Foreskin fibroblast (primary cell): ENCODE measurements at places on chromosomes 7 and 10.

- no peak for DNase-seq
These were observed 197.9 kb downstream of the MBL2 start for GRCh38 chr10:52574697-52575096.

DNA sequence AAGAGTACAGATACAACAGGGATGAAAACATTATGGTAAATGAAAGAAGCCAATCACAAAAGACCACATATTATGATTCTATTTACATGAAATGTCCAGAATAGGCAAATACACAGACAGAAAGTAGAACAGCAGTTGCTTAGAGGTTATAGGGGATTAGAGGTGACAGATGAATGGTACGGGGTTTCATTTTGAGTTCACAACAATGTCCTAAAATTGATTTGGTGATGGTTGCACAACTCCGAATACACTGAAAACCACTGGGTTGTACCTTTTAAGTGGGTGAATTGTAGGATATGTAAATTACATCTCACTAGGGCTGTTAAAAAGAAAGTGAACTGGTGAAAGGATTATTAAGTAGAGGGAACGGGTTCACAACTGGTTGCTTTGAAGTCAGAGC is 76.3 kb upstream of the MRLN start:
- DNase-seq = no peak

- peak; percentile 58 for DNase-seq
These were observed 121.6 kb upstream of the KAT6B start for GRCh38 chr10:74704629-74705357.

GRCh38 chr7:28015169-28015568 is 165.4 kb downstream of the JAZF1 start:
- no peak for DNase-seq

DNA sequence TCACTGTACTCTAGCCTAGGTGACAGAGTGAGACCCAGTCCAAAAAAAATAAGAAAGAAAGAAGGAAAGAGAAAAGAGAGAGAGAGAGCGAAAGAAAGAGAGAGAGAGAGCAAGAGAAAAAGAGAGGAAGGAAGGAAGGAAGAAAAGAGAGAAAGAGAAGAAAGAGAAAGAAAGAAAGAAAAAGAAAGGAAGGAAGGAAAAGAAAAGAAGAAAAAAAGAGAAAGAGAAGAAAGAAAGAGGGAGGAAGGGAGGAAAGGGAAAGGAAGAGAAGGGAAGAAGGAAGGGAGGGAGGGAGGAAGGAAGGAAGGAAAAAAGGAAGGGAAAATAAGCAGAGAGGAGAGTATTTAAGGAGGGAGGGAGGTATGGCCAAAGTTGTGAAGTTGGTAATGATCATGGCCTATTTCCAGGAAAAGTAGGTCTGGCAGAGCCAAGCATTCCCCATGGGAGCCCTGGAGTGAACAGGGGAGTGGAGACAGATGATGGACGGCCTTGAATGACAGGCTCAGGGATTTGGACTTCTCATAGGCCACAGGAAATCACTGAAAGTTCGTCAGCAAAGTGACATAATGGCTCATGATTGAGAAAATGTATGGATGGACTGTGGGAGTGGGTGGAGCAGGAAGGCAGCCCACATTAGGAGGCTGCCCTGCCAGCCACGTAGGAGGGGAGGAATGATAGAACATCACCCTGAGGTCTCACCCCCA is 44.8 kb upstream of the CUX1 start:
- no peak for DNase-seq

DNA sequence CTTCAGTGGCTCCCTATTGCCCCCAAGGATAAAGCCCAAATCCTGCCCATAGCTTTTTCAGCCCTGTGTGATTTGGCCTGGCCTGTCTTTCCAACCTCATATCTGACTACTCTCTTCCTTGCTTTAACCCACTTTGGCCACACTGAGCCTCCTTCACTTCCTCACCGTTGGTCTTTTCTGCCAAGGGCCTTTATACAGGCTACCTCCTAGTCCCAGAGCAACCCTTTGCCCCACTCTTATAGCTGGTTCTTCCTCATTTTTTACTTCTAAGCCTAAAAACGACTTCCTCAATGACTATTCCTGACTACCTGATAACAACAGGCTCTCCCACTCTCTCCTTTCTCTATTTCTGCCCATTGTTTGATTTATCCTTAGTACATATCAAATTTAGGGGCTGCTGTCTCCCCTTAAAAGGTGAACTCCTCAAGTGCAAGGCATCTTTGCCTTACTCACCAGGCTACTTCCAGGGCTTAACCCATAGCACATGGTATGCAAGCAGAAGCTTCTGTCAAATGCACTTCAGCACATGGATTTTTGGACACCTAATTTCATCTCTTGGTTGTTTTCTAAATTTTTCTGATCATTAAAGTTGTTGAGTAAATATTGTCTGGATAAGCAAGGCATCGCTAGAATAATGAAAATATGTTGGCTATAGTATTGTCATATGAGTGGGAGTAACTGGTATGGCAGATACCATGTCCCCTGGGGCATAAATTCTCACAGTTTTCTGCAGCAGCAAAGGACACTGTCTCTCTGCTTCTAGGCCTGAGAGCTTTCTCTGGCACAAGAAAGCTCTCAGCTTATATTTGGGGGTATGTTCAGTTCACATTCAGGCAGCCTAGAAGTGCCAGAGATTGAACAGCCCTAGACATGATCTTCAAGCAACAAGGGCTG is 201.5 kb upstream of the GPR26 start:
- DNase-seq = no peak

GRCh38 chr7:42494199-42494710 is 257.2 kb upstream of the GLI3 start:
- no peak for DNase-seq

- DNase-seq = no peak
These were observed 435.2 kb upstream of the AUTS2 start for GRCh38 chr7:69162931-69163670.

DNA sequence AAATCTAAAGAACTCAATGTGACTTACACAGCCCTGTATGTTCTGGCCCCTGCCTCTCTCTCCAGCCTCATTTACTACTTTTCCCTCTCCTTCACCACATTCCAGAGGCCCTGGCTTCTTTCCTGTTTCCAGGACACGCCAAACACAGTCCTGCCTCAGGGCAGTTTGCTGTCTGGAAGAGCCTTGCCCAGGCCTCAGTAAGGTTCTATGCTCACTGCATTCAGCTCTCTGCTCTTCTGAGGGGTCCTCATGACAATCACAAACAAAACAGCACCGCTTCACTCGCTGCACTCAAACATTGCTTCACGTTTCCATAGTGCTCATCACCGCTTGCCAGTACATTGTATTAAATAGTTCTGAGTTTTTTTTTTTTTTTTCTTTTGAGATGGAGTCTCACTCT is 35.1 kb upstream of the GARS1 start:
- no peak for DNase-seq

GRCh38 chr7:98294798-98295382 is 13.4 kb downstream of the BRI3 start:
- DNase-seq = peak; percentile 85

GRCh38 chr7:24054236-24054635 is 229.8 kb upstream of the NPY start:
- no peak for DNase-seq

DNA sequence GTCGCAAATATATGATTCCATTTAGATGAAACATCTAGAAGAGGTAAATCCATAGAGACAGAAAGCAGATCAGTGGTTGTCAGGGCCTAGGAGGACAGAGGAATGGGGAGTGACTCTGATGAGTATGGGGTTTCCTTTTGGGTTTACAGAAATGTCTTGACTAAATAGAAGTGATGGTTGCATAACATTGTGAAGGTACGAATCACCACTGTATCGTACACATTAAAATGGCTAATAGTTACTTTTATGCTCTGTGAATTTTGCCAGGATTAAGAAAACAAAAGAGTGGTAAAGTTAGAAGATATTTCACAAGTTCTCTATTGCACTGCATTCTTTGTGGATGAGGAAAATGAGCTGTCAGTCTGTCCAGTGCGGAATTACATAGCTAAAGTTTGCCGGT is 407.4 kb downstream of the KCNMA1 start:
- peak; percentile 60 for DNase-seq

- no peak for DNase-seq
These were observed 200.0 kb upstream of the BMPER start for GRCh38 chr7:33705333-33705833.

DNA sequence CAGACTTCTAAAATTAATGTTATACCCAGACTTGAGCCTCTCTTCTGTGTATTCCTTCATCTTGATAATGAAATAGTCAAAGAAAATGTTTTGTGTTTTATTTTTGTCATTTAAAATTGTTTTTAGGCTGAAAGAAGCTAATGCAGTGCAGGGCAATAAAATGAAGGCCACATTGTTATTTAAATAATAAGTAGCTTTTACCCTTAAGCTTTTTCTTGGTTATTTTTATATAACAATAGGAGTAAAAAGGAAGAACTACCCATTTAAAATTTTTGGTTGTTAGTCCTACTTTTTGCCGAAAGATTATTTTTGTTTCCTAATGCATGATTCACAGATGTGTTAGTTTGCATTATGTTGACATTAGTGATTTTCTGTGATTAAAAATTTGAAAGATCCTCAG is 181.0 kb upstream of the MEOX2 start:
- no peak for DNase-seq

- no peak for DNase-seq
These were observed 21.0 kb upstream of the PTPN12 start for GRCh38 chr7:77516085-77516484.

DNA sequence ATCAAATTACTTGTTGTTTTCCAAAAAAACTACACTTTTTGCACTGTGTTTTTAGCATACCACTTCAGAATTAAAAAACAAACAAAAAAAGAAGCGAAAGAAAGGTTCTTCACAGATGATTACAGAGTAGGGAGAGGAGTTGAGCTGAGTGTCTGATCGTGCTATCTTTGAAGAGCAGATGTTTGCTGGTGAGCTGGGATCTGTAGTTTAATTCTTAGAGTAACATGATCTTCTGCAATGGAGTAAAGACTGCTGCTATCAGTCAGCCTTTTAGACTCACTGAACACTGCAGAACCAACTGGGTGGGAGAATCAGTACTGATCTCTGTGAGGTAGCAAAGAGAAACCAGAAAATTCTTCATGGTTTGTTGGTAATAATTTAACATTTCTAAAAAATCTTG is 1197.8 kb upstream of the SORCS1 start:
- no peak for DNase-seq

DNA sequence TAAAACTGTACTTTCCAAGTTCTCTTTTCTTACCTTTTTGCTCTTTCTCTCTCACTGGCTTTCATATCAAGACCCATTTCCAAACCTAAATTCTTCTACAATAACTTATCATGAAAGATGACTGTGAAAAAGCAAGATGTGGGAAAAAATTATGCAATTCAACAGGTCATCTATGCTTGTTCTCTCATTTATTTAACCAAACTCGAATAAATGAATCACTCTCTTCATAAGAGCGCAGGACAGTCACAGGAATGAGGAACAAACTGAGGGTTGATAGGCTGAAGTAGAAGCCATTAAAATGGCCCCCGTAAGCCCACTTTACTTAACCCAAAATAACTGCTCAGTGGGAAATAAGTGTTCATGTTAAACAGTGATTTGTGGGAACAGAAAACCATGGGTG is 1289.7 kb upstream of the SORCS1 start:
- no peak for DNase-seq

GRCh38 chr10:95503001-95503400 is 58.2 kb downstream of the SORBS1 start:
- DNase-seq = no peak

DNA sequence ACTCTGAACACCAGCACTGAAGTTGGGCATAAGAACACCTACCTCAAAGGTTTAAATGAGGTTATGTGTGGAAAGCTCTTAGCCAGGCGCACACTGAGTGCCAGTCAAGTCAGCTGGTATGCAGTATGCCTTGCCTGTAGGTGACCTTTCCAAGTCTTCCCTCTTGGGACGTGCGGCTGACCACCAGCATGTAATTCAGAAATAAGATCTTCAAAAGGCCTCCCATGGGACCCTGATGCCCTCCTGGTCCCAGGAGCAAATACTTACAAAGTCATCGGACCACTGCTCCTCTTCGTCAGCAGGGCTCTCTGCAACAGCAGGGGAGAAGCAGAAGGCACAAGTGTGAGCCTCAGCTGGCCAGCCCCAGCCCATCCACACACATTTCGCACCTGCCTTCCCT is 40.8 kb downstream of the BLNK start:
- DNase-seq = no peak

- DNase-seq = no peak
These were observed 259.4 kb downstream of the CCSER2 start for GRCh38 chr10:84587789-84588188.

DNA sequence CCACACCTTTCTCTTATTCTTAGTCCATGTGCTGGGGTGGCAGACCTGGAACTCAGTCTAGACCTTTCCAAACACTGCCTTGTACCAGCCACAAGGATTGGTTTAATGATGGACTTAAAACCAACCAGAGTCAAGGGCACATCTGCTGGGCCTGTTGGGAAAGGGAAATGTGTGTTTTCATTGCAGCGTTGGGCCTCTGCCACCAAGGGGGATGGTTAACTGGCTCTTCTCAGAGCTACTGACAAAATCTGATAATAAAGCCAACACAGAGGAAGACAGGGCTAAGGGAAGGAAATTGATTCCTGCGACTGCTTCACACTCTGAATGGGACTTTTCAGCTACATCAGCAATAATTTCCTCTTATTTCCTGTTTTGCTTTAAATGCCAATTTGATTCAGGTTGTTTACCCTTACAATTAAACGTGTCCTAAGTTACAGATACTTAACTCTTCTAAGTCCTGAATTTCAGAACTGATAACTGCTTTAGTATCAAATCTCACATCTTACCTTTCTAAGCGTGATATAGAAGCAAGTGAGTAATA is 68.4 kb upstream of the MALRD1 start:
- DNase-seq = no peak

GRCh38 chr7:69635555-69636185 is 37.4 kb downstream of the AUTS2 start:
- DNase-seq = no peak

DNA sequence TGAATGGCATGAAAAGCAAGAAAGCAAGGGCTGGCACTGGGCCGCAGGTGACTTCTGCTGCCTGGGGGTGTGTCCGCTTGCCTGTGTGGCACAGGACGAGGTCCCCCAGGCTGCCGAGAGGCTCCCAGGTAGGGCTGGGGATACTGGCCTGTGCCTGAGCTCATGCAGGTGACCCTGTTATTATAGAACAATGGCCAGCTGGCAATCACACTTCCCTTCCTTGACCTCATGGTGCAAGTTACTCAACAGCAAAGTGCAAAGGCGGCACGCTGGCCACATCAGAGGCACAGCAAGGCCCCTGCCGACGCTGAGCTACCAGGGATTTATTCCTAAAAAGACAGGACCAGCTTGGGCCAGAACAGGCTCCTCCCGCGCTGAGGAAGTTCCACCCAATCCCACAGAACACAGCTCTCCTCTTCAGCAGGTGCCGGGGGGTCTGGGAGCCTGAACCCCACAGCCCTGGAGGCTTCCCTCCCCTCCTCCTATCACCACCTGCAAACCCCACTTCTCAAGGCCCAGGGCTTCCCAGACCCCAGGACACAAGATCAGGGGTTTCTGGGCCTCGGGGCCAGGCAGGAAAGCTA is 1.4 kb upstream of the ADAM8 start:
- DNase-seq = peak; percentile 48
